ENCODE measurements at places on chromosomes 7 and 10. TPM values are rescaled to one million over a fixed set of nuclear protein-coding genes. Genes with fewer than 3 reads are reported as not detected.

NPTX2 gene
- total RNA-seq: not detected

ZNF783 gene
- total RNA-seq: 15.5 TPM

PON1 gene
- not detected for total RNA-seq

UNCX gene
- total RNA-seq: not detected

MMD2 gene
- not detected for total RNA-seq

PRPS1L1 gene
- not detected for total RNA-seq

FGFR2 gene
- total RNA-seq: 0.05 TPM

POLD2 gene
- total RNA-seq: 189 TPM

SLC35G1 gene
- 2.8 TPM for total RNA-seq

GRCh38 chr10:93945819-93946218 lies 47.9 kb upstream of the PLCE1 start:
- no peak for DNase-seq

GRCh38 chr10:87558333-87558732 lies 53.6 kb downstream of the MINPP1 start:
- no peak for DNase-seq

GRCh38 chr10:102245932-102246251 lies 560 bp downstream of the GBF1 start:
- no peak for DNase-seq

- DNase-seq: no peak
Measured at GRCh38 chr7:2924866-2925840, 81.0 kb upstream of the GNA12 start.

- DNase-seq: peak; percentile 27
Measured at GRCh38 chr10:77849039-77849664, 77.4 kb downstream of the DLG5 start.

DNA sequence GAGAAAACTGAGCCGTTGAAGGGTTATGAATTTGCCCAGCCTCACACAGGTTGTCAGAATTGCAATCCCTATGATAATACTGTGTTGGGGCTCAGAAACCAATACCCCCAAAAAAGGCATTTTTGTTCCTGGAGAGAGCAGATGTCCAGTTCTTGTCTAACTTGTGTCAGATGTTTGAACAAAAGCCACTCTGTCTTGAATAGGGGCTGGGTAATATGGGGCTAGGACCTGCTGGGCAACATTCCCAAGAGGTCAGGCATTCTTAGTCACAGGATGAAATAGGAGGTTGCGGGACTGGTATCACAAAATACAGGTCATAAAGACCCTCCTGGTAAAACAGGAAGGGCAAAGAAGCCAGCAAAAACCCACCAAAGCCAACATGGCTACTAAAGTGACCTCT lies 482.1 kb downstream of the IPMK start:
- DNase-seq: no peak

GRCh38 chr7:4607311-4607729 lies 74.8 kb upstream of the FOXK1 start:
- DNase-seq: no peak

DNA sequence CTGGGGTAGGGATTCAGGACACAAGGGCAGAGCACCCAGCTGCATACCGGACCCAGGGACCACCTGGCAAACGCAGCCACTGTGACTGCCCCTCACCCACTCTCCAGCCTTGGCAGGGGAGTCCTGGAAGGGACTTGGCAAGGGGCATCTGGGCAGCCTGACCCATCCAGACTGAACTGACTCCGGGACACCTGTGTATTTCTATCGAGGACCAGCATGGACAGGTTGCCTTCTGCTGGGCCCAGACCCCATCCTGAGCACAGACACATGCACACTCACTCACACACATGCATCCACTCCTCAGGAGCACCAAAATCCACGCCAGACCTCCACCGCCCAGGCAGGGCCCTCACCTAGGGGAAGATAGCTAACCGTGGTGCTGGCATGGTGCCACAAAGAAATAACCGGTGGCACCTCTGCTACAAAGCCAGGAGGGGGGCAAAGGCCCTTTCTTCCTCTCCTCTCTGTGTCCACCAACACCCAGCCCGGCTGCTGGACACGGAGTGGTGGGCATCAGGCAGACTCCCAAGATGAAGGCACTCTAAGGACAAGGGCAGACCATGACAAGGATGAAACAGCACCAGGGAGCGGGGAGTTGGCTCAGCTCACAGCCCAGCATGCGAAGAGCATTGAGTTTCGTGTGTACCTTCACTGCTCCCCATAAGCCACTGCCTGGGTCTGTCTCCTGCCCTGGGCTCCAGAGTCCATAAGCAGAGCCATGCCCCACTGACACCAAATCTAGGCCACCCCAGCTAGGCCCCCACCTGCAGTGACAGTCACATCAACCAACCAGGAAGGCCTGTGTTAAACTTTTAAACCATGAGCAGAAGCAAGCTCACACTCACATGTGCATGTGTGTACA lies 35.3 kb downstream of the KCNH2 start:
- peak; percentile 8 for DNase-seq

- DNase-seq: no peak
Measured at GRCh38 chr10:49171326-49172060, 16.7 kb downstream of the TMEM273 start.

DNA sequence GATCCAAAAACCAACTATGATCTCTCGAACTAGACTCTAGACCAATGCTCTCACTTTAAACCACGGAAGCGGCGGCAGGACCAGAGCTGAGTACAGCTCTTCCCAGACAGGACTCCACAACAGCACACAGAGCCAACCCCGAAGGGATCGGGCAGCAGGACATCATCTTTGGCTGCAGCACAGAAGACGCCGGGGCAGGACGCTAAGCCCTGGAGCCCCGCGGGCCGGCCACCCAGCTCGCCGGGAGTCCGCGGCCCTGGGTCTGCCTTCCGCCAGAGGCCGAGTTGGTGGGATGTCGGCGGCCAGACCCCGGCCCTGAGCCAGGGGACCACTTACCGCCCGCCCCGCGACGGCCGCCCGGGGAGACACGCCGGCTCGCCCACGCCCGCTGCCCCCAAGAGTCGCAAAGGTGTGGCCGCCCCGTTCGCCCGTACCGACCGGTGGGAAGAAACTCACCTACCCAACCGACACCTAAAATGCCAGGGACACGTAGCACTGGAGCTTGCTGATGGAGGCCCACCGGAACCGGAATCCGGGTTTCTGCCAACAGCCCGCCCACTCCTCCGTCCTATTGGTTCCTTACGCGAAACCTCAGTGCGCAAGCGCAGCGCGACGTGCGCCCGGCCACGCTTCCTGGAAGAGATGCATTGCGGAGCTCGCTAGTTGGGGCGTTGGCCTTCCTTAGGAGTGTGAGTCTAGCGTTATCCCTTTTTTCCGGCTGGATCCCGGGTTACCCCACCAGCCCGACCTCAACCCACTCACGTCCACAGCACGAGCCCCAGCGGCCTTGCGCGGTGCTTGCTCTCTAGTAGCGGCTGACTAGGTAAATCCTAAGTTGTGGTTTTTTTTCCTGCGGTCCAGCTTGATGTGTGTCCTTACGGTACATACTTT lies at the start of gene SEC61G:
Gene SEC61G, minus strand, starts transcription at position 510 of the 891 bp plus-strand sequence. CDS start 1,623 bp downstream, outside the sequence.
- peak; percentile 97 for DNase-seq

DNA sequence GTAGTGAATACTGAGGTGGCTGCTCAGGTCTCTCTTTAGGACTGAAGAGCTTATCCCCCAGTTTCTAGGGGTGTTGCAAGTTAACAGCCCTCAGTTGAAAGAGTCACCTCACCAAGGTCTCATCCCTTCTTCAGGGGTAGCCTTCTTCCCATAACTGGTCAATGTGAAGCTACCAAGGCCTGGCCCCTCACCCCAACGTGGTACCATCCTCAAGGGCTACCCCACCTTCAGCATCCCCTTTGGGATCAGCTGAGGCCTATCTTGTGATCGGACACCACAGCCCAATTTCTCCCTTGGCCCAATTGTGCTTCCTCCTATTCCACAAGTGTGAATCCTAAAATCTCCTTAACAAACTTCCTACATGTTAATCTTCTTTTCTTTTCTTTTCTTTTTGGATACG lies 289.5 kb upstream of the MKLN1 start:
- no peak for DNase-seq

GRCh38 chr7:26193432-26194207 lies 6.9 kb downstream of the HNRNPA2B1 start:
- DNase-seq: no peak

DNA sequence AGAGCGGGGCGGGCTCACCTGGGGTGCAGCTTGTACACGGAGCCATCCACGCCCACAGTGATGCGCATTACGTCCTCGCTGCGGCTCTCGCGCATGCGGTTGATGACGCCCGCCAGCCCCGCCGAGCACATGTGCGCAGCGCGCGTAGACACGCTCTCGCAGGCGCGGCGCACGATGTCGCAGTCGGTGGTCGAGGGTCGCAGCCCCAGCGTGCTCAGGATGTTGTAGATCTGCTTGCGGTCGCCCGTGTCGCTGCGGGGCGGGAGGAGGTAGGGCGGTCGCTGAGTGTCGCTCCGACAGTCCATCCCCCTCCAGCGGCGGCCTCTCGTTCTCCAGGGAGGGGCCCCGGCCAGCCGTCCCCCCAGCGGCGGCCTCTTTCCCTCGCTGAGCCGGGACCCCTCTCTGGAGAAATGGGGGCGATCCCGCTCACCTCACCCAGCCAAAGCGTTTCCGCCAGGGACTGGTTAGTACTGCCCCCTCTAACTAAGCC lies 4.4 kb upstream of the MYL7 start:
- DNase-seq: peak; percentile 67

DNA sequence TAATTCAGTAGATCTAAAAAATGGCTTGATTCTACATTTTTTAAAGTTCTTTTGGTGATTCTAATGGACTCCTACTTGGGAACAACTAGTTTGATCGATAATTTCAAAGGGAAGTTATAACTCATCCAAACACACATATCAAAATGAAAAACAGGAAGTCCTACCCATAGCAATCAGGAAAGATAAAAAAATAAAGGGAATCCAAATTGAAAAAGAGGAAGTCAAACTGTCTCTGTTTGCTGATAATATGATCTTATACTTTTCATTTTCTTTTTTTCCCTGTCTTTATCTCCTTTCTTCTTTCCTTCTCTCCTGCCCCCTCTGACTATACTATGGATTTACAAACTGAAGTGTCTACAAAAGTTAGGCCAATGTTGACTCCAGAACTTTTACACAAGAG lies 118.8 kb downstream of the IQUB start:
- no peak for DNase-seq

- DNase-seq: no peak
Measured at GRCh38 chr7:6172224-6172909, 100.1 kb downstream of the CYTH3 start.

GRCh38 chr10:78042058-78042751 lies 8.5 kb downstream of the RPS24 start:
- no peak for DNase-seq

DNA sequence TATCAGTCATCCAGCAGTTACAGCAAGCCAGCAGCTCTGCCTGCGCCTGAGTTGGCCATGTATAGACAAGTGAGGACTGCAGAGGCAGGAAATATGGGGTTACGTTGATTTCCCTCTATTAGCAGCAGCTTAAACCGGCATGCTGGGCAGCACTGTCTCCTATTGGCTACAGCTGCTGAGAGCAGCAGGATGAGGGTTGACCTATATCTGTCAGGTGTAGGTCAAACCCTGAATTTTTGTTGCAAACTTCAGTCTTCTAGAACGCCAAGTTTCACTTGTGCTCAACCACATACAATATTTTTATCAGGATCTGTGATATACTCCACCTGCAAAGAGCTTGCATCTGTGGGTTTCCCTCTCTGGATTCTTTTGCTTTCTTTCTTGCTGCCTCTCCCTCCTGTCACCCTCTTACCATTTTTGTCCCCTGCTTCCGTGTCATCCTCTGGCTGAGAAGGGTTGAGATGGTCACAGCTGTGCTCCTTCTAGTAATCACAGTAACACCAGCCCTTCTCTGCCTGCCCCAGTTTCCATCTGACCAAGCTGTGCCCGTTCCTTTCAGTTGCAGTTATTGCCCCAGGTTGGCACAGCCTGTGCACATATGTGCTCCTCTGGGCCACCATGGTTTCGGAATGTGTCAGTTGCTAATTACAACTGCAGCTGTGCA lies 23.8 kb upstream of the GLCCI1 start:
- peak; percentile 84 for DNase-seq

DNA sequence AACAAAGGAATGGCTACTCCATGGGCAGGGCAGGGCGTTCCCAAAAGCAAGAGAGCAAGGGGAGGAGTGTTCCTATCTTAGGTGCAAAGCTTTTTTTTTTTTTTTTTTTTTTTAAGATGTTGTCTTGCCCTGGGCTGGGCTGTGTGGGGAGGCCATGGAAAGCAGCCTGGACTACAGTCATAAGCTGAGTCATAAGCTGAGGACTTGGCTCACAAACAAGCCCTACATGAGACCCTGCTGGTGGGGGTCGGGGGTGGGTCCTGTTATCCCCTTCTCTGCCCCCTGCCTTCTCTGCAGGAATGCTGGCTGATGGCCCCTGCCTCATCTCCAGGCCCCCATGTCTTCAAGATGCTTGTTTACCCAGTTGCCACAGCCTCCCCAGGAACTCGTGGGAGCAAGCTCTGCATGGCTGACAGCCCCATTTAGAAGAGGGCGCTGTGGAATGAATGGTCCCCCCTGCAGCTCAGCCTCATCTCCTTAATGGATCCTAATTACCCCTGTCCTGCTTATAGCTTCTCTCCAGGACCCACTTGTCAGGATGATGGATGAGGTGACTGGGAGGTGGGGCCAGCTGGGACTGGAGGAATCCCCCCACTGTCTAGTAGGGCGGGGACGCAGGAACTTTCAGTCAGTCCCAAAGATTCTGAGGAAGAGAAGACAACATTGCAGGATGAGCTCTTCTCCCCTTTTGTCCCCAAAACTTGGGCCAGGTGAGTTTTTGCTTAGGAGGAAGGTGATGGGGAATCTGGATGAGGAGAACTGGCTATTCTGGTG lies 340.8 kb upstream of the PODXL start:
- no peak for DNase-seq

DNA sequence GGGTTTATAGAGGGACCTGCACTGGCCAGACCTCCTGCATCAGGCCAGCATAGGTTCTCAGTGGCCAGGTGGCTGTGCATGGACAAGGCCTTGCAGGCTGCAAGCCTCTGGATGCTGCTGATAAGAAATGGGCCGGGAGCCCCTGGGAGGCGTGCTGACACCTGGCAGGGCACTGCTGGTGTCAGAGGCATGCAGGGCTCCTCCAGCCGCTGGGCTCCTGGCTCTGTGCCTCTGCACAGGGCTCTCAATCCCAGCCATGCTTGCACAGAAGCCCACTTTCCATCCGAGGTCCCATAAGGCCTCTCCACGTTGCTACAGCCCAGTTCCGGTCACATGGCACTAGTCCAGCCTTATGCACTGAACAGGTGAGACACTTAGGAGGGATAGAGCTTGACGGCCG lies 27.3 kb downstream of the ANTXRL start:
- DNase-seq: no peak
